Mammary epithelial cell (primary cell): ENCODE measurements at places on chromosomes 12 and 14. TPM values are rescaled to one million over a fixed set of nuclear protein-coding genes. Genes with fewer than 3 reads are reported as not detected.
A peak's percentile ranks its signal among the peaks of the same experiment; 100 is the strongest.

DNA sequence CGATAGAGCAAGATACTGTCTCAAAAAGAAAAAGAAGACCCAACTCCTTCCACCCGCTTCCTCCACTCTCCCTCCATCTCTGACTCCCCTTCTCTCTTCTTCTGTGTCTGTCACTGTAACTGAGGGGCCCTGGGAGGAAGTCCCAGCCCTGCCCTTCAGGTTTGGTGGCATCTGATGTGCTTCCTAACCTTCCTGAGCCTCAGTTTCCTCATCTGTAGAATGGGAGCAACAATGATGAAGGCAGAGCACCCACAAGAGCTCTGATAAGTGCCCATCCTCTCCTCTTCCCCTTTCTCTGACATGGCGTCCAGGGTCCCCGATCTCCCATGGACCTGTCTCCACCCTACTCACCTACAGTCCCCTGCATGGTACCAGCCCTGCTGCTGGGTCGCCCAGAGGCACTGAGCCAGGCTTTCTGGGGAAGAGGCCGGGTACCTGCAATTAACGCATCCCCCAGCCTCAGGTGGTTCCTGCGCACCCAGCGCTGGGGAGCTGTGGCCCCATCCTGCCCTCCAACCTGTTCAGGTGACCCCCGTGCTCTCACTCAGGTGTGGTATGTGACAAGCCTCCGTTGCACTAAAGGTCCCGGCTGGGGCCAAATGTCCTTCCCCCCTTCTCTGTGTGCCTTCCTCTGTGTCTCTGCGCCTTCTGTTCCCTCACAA, 13.2 kb downstream of the FOXN4 start:
- no peak for DNase-seq

DNA sequence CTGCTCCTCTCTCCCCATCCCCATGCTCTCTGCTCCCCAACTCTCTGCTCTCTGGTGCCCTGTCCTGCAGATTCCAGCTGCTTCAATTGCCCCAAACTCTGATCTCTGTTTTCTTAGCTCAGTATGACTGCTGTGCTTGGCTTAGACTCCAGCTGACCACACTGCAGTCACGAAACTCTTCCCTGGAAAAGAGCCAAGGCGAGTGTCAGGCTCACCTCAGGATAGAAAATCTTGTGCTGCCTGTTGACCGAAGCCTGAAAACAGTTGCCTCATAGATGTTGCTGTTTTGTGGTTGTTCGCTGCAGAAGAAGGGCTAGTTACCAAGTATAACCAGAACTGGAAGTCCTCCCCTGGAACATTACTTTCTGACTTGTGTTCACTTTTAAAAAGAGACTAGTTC, 6.7 kb upstream of the STON2 start:
- DNase-seq = peak; percentile 88

DNA sequence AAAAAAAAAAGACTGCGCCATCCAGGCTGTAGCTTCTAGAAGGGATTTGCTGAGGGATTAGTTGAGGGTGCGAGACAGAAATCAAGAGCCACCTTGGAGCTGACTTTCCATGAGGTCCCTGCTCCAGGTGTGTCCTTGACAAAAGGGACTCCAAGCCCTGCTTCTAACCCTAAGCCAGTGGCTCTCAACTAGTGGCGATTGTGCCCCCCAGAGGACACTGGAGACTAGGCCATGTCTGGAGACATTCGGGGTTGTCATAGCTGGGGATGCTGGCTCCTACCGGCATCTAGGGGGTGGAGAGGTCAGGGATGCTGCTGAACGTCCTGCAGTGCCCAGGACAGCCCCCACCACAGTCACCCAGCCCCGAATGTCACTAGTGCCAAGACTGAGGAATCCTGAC, 40.6 kb downstream of the SPRING1 start:
- DNase-seq = no peak

GRCh38 chr14:22418631-22419030, 170.4 kb downstream of the DAD1 start:
- no peak for DNase-seq

- no peak for DNase-seq
Observed at GRCh38 chr14:28761438-28762291, 4.9 kb upstream of the FOXG1 start.

DNA sequence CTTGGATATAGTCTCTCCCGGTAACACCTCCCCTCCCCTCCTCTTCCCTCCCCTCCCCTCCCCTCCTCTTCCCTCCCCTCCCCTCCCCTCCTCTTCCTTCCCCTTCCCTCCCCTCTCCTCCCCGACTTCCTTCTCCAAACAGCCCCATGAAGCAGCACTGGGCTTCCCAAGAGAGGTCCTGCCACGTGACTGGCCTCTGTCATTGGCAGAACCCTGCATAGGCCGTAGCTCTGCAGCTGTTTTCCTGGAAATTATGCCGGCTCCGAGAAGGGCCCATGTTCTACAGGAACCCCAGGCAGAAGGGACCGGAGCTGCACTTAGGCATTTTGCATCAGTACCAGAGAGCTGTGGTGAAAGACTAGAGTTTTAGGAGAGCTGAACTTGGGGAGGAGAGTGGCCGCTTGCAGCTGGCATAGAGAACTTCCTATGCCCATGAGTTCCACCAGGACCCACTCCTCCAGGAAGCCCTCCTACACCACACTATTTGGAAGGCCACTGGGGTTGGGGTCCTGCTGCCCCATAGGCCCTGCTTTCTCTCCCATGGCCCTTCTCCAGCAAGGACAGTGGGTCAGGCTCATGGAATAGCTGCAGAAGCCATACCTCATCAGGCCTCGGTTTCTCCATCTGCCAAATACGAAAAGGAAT, 5.1 kb upstream of the TNFAIP2 start:
- no peak for DNase-seq

DNA sequence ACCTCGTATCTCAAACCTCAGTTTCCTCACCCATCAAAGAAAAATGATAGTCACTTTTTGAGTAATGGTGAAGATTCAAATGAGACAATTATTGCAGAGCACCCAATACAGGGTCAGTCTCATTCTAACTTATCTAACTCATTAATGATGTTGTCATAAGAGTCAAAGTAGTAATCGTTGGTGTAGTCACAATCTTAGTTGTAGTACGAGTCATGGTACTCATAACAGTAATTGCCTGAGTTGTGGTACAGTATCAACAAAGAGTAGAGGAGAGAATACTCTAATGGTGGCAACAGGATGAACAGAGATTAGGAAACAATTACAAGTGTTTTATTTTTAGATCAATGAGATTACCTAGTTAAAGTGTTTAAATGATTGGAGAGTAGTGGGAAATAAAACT, 93.6 kb upstream of the TMTC2 start:
- no peak for DNase-seq

DNA sequence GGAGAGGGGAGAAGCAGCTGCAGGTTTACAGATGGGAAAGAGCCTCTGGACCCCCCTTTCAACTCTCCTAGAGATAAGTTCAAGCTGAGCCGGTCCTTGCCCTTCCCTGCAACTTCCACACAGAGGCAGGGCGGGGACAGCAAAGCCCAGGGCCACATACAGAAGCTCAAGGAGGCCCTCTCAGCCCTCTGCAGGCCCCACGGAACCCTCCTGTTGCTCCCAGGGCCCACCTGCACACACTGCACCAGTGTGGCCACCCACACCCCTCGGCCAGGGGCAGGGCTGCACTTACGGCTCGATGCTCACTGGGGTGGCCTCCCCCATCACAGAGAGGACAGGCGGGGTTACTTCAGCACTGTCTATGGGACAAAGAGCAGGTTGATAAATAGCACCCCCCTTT, 13.0 kb upstream of the PNMA1 start:
- DNase-seq = no peak

DNA sequence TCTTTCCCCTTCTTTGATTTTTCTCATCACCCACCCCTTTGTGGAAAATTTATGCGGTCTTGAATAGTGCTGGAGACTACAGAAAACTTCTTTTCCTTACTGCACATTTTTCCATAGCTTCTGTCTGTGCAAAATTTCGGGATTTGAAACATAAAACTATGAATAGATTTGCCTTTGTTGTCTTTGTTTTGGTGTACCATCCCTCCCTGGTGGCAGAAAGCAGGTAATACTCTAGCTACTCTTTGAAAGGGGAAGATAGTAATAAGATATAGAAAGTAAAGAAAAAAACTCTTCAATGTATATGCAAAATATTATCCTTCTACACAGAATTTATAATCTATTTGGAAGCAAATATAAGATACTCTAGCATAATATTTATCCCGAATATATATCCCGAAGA, 79.1 kb upstream of the LMO3 start:
- peak; percentile 2 for DNase-seq

- DNase-seq = no peak
Observed at GRCh38 chr12:53254816-53255545, 13.1 kb upstream of the ESPL1 start.

DNA sequence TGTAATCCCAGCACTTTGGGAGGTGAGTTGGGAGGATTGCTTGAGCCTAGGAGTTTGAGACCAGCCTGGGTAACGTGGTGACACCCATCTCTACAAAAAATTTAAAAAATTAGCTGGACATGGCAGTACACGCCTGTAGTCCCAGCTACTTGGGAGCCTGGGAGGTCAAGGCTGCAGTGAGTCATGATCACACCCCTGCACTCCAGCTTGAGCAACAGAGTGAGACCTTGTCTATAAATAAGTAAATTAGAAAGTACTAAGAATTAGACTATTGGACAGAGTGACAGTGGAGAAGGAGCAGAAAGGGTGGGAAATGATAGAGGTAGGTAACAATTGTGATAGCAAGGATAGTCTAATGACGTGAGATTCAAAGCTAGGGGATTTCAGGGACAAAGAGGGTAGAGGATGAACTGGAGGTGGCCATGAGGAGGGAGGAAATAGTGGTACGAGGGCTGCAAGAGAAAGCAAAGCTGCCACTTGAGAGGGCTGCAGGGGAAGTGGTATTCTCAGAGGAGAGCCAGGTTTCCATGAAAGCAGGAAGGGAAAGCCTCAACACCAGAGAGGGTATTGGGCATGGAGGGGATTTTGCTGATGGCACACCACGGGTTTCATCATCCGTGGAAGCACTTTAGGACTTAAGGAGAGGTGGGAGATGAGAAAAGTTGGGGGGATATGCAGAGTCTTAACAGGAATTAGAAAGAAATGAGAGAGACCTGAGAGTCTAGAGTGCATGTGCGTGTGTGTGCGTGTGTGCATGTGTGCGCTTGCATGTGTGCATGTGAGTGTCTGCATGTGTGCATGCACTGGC, 85.6 kb downstream of the SYNE2 start:
- DNase-seq = peak; percentile 63

- peak; percentile 25 for DNase-seq
Observed at GRCh38 chr12:1205512-1206060, 214.6 kb downstream of the ERC1 start.

DNA sequence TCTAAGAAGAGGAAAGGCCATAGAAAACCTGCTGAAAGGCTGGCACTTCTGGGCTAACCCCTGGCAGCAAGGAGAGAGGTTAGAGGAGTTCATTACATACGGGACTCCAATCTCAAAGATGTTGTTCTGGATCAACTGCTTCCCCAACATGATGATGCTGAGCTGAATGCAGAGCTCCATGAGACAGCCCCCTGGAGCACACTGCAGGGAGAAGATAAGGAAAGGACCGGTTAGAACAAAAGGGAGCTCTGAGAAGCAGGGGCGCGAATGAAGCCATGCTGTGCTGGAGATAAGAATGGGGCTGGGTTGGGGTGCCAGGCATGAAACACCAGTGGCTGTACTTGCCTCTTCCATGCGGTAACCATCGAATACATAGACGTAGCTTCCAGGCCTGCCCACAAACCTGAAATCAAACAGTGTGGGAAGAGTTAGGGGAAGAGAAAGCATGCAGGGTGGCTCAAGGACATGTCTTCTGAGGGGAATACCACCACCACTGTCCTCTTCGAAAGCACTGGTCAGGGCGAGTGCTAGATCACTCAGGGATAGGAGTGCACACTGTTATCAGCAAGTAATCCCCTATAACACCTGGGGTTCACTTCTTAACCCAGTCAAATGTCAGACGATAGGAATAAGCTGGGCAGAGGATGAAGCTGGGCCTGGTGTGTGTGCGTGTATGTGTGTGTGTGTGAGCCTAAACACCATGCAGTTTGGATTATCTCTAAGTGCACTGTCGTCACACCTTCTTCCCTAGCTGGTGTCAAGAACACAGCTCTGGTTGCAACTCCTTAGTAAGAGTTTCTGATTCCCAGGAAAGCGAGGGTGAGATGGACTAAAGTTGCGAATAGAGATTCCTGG, 180.9 kb downstream of the NTF3 start:
- no peak for DNase-seq

DNA sequence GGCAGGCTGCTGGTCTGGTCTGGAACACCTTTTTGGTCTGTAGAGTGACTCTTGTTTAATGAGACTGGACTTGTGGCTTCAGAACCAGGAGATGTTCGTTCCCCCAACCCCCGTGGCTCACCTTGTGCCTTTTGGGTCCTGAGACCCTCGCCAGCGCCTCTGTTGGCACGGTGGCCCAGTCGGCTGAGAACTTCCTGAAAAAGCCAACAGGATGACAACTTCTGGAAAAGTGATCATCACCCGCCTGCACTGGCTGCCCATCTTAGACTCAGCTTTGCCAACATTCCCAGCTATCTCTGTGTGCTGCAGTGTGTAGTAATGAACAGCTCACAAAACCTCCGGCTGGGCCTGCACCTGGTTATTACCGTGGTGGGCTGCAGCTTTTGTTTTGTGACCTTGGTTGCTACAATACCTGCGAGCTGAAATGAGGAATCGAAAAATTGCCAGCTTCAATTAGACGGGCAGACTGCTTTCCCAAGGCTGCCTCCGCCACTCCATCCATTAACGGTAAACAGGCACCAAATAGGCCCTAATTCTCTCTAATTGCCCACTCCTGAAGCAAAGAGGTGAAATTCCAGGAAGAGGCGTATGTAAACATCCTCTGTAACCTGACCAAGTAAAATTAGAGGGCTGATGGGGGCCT, 16.0 kb downstream of the MEG3 start:
- DNase-seq = no peak

DNA sequence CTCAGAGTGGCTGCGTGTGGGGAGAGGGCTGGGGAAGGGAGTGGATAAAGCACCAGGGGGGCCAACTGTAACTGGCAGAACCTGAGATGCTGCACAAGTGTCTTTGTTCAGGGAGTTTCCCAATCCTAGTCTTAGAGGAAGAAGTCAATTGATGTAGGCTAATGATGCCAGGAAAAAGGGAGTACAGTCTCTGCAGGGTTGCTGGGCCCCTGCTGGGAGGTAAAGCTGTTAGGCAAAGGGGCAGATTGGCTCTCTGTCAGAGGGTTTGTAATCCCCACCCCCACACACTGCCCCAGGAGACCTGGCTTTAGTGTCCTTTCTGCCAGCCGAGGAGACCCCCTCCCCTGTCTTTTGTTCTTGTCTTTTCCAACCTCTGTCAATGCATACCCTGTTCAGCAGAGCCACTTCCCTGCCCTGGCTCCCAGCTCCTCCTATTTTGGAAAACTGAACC, 178.4 kb downstream of the KCNA5 start:
- DNase-seq = no peak

TMEM229B gene
- total RNA-seq = 2.0 and 3.0 TPM in 2 replicates

ANO4 gene
- total RNA-seq = 1.5 and 2.5 TPM in 2 replicates

WNT1 gene
- not detected in 2 replicates for total RNA-seq
